Activated CD8-positive, alpha-beta memory T cell treated with anti-CD3 and anti-CD28 coated beads for 1 hour (primary cell): ENCODE measurements at places on chromosomes 5 and 9.

DNA sequence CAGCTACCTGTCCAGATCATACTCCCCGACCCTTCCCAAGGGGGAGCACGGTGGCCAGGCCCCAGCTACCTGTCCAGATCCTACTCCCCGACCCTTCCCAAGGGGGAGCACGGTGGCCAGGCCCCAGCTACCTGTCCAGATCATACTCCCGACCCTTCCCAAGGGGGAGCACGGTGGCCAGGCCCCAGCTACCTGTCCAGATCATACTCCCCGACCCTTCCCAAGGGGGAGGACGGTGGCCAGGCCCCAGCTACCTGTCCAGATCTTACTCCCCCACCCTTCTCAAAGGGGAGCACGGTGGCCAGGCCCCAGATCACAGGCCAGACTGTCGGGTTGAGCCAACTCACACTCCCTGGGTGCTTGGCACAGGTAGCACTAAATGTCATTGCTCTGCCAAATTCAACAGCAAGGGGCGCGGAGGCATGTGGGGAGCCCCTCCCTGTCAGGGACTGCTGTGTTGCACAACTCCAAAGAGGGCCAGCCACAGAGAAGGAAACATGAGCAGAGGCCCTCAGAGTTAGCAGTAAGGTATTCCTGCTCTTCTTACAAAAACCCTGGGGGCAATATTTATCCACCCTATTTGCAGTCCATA, 136.9 kb downstream of the OLFM1 start:
- DNase-seq = no peak

DNA sequence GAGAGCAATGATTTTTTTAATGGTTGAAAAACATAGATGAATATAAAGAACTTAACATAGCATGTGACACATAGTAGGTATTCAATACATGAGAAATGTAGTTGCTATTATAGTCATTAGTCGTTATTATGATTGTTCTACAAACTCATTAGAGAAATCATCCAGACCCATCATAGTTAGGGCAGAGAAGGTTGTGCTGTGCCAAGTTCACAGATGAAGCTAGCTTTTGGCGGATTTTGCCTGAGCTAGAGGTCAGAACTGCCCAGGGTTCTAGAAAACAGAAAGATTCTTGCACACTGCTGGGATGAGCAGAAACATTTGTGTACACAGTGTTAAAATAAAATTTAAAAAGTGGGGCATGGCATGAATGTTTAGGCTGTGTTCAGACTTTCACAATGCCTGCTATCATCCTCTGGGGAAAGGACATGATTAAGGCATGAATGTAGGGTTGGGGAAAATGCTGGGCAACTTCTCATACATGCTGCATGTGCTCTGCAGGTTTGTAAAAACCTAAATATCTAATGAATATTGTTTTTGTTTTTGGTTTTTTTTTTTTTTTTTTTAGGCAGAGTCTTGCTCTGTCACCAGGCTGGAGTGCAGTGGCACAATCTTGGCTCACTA, 33.3 kb upstream of the RAD23B start:
- no peak for DNase-seq

- no peak for DNase-seq
Observed at GRCh38 chr5:131142970-131143617, 22.0 kb downstream of the HINT1 start.

- no peak for DNase-seq
Observed at GRCh38 chr5:112125903-112126302, 293.2 kb downstream of the EPB41L4A start.

GRCh38 chr5:140346348-140347221, at the start of gene HBEGF:
TSS of gene HBEGF (minus strand) at chr5:140346603. CDS start at chr5:140346328, 275 bp downstream.
- peak; percentile 6 for DNase-seq
